ENCODE measurements at places on chromosomes 4 and X. TPM values are rescaled to one million over a fixed set of nuclear protein-coding genes. Genes with fewer than 3 reads are reported as not detected.

Gene PALLD
- 79.8 TPM for total RNA-seq

Gene CCDC158
- not detected for total RNA-seq

Gene WDR17
- total RNA-seq = 0.64 TPM

Gene ZNF718
- 5.9 TPM for total RNA-seq

Gene ADAMTS3
- total RNA-seq = 2.1 TPM

Gene GPR82
- total RNA-seq = not detected

Gene ATP1B4
- not detected for total RNA-seq

Gene FOXR2
- total RNA-seq = not detected

Gene ELOVL6
- 15.2 TPM for total RNA-seq

Gene ANKRD50
- 14.4 TPM for total RNA-seq

Gene RIBC1
- total RNA-seq = 0.65 TPM

Gene RHOH
- total RNA-seq = under 0.01 TPM

Data from epithelial cell of alveolus of lung (primary cell).